ENCODE measurements at places on chromosomes 5 and 9.
A peak's percentile ranks its signal among the peaks of the same experiment; 100 is the strongest.

GRCh38 chr9:116262448-116262847 lies 108.9 kb downstream of the PAPPA start:
- DNase-seq, result no peak

DNA sequence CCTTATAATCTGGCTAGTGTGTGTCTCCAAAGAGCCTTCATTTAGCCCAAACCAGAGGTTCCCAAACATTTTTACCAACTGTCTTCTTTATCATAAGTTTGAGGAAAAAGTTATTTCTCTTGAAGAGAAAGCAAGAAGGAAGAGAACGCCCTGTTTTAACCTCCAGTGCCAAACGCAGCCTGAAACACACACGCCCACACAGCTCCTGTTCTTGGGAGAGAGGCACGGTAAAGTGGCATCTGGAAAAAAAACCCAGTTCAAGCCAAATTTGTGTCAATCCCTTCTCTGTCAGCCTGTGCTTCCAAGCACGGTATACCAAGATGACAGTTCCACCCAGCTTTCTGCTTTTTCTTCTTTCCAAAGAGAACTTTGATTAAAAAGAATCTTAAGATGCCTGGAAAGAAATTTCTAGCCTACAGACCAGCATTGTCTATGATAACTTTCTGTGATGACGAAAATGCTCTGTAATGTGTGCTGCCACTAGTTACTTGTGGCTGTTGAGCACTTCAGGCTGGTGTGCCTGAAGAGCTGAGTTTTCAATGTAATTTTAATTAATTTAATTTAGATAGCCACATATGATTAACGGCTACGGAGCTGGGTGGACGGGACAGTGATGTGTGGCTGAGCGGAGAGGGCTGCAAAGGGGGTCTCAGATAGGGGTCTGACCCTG lies 62.3 kb downstream of the ACER2 start:
- DNase-seq, result no peak

- DNase-seq, result no peak
These were observed 242.2 kb downstream of the SMARCA2 start for GRCh38 chr9:2257248-2257929.

DNA sequence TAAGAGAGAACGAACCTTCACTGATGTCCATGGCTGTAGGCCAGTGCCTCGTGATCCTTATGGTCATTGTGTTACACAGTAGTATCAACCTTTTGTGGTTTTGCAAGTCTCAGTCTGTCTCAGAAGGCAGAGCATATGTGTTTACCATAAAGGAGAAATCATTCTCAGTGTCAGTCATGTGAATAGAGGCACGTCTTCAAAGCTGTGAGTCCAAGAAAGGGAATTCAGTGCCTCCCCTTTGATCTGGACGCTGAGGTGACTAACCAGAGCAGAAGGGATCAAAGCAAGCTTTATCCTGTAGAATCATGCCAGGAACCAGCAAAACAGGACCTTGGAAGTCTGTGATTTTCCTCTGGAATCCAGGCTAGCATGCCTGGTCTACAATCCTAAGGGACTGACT lies 433.9 kb downstream of the DNAH5 start:
- no peak for DNase-seq

DNA sequence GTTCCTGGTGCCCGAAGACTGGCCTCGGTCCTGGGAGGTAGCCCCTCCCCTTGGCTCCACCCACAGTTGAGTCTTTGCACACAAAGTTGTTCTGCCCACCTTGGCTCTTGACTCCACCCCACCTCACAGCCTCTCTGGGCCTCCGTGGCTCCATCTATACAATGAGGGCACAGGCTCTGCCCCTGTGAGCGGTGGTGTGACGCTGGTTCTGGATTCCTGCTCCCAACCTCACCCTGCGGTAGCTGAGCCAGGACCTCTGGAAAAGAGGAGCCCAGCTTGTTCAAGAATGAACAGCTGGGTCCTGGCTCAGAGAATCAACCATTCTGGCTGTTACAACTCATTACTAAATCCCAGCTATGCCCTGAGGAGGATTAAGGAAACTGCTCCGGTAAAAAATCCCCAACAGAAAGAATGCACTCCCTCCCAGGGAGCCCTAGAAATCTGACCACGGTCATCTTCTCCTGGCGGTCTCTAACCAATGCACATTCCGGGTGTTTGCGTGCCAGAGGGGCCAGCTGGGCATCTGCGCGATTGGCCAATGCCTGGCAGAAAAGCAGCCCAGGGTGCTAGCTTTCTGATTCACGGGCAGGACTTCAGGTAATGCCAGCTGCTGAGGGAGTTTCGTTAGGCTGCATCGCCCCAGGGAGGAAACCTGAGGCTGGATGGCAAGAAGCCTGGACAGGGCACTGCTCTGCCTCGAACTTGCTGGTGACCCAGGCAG lies 9.9 kb upstream of the GRHPR start:
- DNase-seq, result no peak

DNA sequence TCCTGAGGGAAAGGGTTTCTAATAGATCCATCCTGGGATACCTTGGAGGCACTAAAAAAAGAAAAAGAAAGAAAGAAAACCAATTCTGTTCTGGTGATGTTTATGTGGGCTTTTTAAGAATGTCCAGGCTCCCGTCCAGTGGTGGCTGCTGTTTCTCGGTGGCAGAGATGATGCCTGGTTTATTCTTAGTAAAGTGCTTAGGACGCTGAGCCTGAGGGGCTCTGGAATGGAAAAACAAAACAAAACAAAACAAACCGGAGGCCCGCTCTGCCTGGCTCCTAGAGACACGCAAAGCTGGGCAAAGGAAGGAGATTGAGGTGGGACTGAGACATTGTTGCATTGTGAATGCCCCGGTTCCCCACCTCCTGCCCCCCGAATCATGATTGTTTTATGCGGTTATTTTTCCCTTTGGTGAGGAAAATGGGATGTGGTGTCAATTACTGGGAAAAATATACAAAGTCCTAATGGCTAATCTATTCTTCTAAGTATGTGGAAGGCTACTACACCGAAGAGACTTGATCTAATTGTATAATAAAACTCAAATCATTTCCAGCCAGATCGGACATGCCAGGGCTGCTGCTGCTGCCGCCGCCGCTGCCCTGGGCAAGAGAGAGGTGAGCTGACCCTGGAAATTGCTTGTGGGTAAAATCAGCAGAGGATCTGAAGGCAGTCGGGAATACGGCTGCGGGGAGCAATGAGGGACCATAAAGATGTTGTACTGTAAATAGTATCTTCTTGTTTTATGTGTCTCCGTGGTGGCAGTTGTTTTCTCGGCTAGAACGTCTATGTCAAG lies 644.9 kb downstream of the CCDC171 start:
- DNase-seq, result no peak

DNA sequence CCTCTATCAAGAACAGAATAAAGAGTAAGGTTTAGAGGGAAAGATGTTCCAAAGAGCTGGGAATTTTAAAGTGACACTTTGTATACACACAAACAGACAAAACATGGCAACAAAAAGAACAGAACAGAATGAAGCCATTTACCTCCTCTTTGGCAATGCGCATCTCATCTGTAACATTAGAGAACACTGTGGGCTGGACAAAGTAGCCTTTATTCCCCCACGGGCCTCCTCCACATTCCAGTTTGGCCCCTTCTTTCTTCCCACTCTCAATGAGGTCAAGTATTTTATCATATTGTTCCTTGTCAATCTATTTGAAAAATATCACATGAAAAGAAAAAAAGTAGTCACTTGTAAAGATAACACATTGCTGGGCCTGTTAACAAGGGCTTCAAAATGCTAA lies 41.0 kb downstream of the ALDH1A1 start:
- DNase-seq, result no peak

DNA sequence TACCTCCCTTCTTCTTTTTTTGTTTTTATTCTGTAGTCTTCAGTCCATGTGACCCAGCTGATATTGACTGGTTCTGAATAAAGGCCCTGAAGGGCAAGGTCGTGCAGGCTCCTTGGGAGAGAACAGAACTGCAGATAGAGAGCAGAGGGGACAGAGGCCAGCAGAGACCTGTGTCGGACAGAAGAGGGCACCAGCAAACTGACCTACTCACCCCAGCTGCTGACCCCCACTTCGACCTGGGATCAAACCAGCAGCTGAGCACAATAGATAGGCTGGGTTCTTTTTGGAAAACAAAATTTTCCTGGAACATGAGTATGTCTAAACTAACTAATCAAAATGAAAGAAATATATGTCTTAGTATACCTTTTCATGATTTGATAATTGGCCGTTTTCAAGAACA lies 695.1 kb downstream of the NR2F1-AS1 start:
- no peak for DNase-seq

DNA sequence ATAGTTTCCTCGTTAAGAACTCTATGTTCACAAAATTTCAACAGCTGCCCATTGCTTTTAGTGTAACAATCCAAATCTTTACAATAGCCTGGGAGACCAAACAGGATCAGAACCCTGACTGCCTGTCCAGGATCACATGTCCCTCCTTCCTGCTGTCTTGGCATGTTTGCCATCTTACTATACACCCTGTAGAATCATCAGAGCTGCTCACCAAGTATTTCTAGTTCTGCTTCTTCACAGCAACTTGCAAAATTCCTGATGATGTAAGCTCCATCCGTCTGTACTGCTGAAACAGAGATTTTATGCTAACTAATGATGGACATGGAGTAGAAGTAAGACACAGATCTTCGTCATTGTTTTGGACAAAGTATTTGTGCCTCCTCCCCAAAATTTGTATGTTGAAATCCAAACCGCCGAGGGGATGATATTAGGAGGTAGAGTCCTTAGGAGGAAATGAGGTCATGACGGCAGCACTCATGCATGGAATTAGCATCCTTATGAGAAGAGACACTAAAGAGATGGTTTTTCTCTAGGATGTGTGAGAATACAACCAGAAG lies 464.9 kb upstream of the BRINP1 start:
- DNase-seq, result no peak

- no peak for DNase-seq
These were observed 810.9 kb upstream of the ACO1 start for GRCh38 chr9:31573561-31573960.

GRCh38 chr9:69431777-69432176 lies 106.8 kb downstream of the ENTREP1 start:
- no peak for DNase-seq

GRCh38 chr5:128965011-128965637 lies at the start of gene SLC27A6:
SLC27A6 (plus strand) TSS chr5:128965488; CDS start chr5:128966138, 650 bp downstream.
- peak; percentile 5 for DNase-seq

DNA sequence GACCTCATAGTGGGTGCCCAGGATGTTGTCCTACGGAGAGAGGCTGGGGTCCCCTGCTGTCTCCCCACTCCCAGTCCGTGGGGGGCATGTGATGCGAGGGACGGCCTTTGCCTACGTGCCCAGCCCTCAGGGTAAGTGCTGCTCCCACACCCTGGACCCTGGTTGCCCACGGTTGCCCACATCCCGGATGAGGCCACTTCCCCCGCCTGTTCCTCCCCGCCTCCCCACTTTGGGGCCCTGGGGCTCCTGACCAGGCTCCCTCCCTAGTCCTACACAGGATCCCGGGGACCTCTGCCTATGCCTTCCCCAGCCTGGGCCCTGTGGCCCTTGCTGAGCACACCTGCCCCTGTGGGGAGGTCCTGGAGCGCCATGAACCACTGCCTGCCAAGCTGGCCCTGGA lies 1.5 kb downstream of the SLC34A1 start:
- DNase-seq, result no peak

DNA sequence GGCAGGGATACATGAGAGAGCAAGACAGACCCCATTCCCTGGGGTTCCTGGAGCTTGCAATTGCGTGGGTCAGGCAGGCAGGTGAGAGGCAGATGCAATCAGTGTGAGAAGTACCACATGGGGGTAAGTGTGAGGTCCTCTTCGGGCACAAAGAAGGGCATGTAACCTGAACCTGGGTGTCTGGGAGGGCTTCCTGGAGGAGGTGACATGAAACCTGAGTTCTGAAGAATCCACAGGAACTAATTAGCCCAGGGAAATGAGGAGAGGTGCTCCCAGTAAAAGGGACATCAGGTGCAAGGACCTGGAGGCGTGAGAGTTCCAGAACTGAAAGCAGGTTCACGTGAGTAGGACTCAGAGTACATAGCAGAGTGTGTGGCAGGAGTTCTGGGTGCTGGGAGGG lies 2.5 kb downstream of the AMBP start:
- no peak for DNase-seq

GRCh38 chr9:135471791-135472640 lies 7.6 kb upstream of the PPP1R26 start:
- no peak for DNase-seq

DNA sequence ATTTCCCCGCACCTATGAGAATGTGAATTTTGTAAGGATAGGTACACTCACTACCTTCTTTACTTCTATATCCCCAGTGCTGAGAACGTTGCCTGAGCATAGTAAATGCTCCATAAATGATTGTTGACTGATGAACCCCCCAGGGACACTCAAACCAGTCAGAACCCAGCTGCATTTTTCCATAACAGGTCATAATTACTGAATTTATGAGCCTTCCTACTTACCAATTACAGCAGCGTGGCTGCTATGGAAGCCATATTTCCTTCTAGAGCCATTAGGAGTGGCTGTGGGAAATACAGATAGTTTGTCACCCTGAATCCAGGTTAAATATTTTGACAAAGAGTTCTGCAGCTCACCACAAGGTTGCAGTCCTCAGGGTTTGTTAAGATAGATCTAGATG lies 135.0 kb downstream of the TAF11L14 start:
- DNase-seq, result no peak

GRCh38 chr5:33180900-33181299 lies 259.9 kb upstream of the TARS1 start:
- no peak for DNase-seq

DNA sequence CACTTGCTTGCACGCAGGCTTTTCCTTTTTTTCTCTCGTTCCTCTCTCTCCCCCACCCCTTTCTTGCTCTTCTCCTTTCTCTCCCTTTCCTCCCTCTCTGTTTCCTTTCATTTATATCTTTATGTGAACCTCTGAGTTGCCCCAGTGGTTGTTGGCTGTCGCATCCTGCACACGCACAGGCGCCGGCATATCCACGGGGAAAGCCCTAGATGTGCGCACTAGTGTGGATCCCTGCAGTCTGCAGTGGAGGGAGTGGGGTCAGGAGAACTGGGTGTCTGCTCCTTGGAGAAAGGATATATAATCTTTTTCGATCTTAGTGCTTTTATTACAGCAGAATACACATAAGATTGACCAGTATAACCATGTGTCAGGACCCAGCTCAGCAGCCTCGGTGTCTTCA lies 223.5 kb downstream of the FANCC start:
- no peak for DNase-seq

DNA sequence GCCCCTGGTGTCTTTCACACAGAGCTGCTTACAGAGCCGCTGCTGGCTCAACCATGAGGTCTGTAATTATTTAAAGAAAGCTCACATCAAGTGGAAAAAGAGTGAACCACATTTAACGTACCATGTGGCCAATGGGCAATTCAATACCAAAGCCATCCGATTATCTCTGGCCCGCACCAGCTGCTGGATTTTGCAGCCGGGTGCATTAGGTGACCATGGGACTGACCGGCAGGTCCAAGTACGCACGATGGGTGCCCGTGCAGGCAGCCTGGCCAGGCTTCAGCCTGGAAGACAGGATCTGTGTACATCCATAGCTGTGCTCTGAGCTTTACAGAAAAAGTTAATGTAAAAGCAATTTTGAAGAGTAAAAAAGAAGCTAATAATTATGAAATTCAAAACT lies 20.5 kb downstream of the PPARGC1B start:
- DNase-seq, result no peak
